ENCODE measurements at places on chromosomes 16 and 17.
A peak's percentile ranks its signal among the peaks of the same experiment; 100 is the strongest.

- no peak for DNase-seq
Measured at GRCh38 chr17:1347589-1348323, 52.3 kb downstream of the YWHAE start.

DNA sequence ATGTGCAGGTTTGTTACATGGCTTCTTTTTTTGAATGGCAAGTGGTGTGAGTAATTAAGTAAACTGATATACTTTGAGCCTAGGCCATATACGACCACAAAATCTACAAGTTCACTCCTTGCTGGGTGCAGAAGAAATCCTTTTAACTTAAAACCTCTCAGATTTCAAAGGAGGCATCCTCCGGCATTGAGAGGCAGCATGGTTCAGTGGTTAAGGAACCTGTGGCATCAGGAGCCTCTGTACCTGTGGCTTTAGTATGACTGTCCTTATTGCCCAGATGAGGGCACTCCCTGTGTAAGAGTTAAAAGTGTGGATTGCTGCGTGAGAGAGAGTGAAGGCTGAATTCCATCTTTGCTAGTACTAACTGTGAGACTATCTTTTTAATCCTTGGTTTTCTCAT is 3.3 kb downstream of the NLRP1 start:
- no peak for DNase-seq

GRCh38 chr16:48001324-48001895 is 154.4 kb downstream of the ABCC12 start:
- no peak for DNase-seq

DNA sequence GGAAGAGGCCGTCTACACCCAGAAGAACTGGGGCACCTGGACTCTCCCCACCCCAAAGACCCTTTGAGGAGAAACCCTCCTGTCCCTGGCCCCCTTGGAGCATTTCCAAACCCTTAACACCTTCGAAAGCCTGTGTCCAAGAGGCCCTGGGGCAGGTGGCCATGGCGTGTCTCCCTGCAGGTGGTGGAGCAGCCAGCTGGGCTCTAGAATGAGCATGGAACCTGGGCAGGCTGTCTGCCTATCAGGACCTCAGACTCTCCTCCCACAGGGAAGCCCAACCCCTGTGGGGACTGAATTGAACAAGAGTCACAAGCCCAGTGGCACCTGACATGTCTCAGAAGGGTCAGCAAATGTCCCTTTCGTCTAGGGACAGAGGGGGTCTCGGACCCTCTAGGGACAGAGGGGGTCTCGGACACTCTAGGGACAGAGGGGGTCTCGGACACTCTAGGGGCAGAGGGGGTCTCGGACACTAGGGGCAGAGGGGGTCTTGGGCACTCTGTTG is 8.4 kb downstream of the CBX4 start:
- peak; percentile 68 for DNase-seq

GRCh38 chr16:51907680-51908079 is 639.3 kb downstream of the TOX3 start:
- DNase-seq, result no peak

- DNase-seq, result no peak
Measured at GRCh38 chr17:17942846-17943245, 29.4 kb downstream of the TOM1L2 start.

DNA sequence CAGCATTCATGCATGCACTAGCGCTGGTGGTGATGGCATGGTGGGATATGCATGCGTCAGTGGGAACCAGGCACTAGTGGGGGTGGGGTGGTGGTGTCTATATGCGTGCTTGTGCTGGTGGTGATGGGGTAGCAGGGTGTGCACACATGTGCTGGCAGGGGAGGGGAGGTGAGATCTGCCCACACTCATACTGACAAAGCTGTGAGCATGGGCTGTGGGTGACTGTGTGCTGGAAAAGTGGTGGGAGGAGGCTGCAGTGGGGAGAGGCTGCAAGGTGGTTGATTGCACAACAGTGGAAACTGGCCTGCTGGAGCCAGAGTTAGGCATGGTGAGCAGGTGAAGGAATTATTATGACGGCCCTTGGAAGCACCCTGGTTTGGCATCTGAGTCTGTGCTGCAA is 31.3 kb upstream of the TEKT1 start:
- DNase-seq, result no peak

- no peak for DNase-seq
Measured at GRCh38 chr17:35708951-35709350, 22.5 kb upstream of the RASL10B start.

DNA sequence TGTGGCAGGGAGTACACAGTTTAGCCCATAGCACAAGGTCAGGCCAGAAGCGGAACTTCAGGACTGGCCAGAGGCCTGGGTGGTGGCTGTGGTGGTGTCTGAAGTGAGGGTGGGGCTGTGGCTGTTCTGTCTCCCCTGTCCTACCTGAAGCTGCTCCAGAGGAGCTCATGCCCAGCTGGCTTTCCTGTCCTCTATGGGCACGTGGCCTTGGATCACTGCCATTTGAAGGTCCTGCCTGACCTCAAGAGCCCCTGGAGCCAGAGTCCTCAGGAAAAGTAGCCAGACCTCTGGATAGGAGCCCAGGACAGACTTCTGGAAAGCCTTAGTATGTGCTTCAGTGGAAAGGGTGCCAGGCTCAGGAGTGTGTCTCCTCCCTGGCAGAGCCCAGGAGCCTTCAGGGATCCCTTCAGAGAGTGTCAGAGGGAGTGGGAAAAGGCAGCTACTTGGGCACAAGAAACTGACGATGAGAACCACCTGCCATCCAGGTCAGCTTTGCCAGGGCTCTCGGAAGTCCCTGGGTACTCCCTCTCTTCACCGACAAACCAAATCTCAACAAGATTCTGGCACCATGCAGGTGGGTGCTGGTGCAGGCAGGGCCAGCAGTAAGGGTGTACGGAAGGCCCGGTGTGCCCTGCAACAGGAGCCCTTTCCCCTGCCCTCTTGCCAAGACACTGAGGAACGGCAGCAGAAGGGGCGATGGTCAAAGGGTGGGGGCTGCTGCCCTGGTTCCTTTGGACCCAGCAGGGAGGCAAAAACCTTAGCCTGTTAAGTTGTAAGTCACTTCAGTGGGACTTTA is 153.7 kb downstream of the NTN1 start:
- no peak for DNase-seq

DNA sequence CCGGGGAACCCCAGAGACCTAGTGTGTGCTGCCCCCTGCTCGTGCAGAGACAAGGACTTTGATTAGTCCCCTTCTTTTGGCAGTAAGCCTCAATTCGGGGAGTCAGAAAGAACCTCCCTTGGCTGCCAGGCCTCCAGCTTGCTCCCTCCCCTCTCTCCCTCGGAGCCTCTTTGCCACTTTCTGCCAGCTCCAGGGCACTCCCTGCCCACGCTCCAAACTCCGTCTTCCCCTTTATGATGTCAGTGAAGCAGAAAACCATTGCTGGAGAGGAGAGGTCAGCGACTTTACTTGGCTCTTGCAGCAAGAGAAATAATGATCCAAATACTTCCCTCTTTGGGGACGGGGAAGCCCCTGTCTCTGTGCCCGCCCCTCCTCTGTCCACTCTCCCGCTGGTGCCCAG is 28.1 kb downstream of the TTYH2 start:
- DNase-seq, result no peak

- DNase-seq, result no peak
Measured at GRCh38 chr17:17944743-17945142, 27.5 kb downstream of the TOM1L2 start.

- peak; percentile 64 for DNase-seq
Measured at GRCh38 chr16:85613604-85614337, 649 bp downstream of the GSE1 start.

GRCh38 chr16:13435873-13436474 is 484.0 kb upstream of the ERCC4 start:
- DNase-seq, result no peak

- DNase-seq, result peak; percentile 51
Measured at GRCh38 chr17:14161419-14161818, 75.2 kb downstream of the CDRT15 start.

- DNase-seq, result no peak
Measured at GRCh38 chr16:56549744-56550385, 15.0 kb upstream of the MT4 start.

DNA sequence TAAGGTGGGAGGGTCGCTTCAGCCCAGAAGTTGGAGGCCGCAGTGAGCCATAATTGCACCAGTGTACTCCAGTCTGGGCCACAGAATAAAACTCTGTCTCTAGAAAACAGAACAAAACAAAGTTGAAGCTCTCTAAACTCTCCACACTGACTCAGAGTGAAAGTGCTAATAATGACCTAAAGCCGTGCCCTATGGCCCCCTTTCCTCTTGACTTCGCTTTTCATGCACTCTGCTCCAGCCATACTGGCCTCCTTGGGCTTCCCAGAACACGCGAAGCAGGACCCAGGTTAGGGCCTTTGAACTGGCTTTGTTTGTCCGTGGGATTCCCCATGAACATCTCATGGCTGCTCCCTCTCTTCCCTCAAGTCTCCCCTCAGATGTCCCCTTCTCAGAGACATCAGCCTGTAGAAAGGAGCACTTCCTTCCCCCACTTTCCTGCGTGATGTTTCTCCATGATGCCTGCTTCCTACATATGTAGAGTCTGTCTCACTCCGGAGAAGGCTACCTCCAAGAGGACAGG is 18.6 kb upstream of the SPN start:
- no peak for DNase-seq

GRCh38 chr17:34613064-34614019 is 34.0 kb downstream of the TMEM132E start:
- DNase-seq, result peak; percentile 30

DNA sequence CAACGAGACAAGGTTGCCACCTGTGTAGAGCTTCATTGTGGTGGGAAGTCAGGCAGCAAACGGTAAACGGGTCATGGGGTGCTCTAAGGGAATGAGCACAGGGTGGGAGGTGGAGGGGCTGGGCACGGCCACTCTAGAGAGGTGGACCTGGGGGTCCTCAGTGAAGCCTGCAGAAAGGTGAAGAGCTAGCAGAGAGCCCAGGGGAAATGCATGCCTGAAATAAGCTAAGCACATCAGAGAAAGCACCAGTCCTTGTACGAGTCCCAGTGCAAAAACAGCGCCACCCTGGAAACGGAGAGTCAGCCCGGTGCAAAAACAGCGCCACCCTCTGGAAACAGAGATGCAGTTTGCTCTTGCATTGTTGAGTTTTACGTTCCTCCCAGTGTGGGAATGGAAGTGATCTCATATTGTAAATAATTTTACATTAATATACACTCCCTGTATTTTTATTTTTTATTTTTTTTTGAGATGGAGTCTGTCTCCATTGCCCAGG is 65.0 kb downstream of the TBC1D16 start:
- DNase-seq, result peak; percentile 72

- no peak for DNase-seq
Measured at GRCh38 chr17:11285946-11286345, 44.9 kb downstream of the SHISA6 start.

DNA sequence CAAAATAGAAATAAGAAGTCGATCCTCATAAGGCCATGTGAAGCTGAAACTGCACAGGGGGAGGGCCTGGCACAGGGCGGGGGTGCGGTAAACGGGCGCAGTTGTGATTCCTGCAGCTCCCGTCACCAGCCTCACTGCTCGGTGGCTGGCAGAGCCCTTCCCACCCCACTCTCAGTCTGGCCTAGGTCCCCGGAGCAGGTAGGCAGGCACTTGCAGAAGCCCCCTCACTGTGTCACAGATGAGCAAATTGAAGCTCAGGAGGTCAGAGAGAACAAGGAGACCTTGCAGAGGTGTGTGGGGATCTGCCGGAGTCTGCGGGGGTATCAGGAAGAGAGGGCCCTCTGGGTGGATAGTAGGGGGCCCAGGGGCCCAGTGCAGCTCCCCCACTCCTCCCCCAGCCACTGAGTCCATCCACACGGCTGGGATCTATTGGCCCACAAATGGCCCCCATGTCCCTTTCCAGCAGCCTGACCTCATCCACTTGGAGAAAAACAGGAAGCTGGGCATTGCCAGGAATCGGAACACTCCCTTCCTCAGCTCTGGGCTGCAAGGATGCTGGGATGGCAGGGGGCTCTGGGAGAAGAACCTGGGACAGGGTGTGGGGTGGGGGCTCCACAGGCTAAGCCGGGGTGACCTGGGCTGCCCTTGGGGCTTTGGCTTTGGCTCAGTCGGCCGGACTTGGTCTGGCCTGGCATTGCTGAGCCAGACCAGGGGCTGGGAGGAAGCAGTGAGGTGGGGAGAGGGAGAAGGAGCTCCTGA is 21.4 kb upstream of the MAP3K14 start:
- DNase-seq, result no peak

- no peak for DNase-seq
Measured at GRCh38 chr17:57915544-57915943, 39.7 kb downstream of the CUEDC1 start.

GRCh38 chr16:86540894-86541293 is 14.1 kb downstream of the MTHFSD start:
- no peak for DNase-seq

DNA sequence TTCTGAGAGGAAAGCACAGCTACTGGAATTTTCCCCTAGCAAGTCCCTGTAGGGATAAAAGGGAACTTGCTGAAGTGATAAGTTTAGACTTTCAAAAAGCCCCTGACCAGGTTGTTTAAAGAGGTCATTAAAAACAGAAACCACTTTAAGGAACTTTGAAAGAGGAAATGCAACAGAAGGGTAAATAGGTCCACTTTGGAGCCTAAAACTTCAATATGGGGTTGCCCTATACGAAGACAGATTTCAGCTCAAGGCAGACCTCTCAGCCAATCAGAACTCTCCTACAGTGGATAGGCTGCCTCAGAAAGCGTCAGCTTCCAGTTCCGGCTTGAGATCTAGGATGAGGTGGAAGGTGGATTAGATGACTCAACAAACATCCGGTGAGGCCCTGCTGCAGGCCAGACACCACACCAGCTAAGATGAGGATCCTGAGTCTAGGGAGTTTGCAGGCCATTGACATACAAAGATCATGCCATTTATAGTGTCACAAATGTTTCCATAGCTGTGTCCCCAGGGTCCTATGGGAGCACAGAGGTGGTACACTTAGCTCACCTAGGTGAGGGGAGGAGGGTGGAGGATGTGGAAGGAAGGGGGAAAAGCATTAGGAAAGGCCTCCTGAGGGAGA is 7.9 kb upstream of the MFSD6L start:
- no peak for DNase-seq

- peak; percentile 31 for DNase-seq
Measured at GRCh38 chr16:3819746-3820724, 60.5 kb downstream of the CREBBP start.

- no peak for DNase-seq
Measured at GRCh38 chr17:80760511-80760911, 215.9 kb downstream of the RPTOR start.

GRCh38 chr17:5694551-5694950 is 110.2 kb upstream of the NLRP1 start:
- peak; percentile 10 for DNase-seq

DNA sequence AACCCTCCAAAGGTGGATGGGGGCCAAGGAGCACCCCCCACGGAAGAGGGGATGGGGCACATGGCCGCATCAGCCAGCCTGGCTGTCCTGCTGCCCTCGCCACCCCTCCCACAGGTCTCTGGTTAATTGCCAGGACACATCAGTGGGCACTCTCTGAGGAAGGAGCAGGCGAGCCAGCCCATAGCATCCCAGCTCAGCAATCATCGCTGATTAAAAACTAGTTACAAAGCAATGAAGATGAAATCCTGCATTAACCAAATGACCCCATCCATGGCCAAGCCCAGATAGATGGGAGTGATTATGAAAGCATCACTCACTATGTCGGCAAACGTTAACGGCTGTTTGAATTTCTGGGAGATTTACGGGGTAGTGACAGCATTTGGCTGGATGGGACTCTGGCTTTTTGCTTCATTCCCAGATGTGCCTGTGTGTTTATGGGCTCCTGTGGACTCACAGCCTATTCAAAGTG is 45.3 kb downstream of the CCDC182 start:
- no peak for DNase-seq
